Ureter (tissue), 1 donor: ENCODE measurements at places on chromosomes 1 and 21. TPM values are rescaled to one million over a fixed set of nuclear protein-coding genes. Genes with fewer than 3 reads are reported as not detected.

ACKR1 gene
- 164 TPM for total RNA-seq

HES3 gene
- total RNA-seq = not detected

GRCh38 chr21:46110499-46111192 lies 12.7 kb downstream of the COL6A2 start:
- peak; percentile 68 for DNase-seq

DNA sequence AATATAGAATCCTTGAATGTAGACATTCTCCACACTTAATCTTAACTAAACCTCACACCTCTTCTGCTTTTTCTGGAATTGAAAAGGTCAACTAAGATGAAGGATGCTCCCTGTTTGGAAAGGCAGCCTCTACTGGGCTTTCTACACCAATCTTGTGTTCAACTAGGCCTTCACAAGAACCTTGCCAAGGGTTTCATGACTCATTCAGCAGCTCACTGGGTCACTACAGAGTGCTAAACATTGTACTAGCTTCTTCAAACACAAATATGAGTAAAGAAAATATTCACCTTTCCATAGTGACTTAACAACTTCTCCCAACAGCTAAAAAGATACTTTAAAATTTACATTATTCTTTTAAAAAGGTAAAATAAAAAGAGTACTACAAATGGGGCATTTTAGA lies 135.3 kb upstream of the PRMT6 start:
- DNase-seq = no peak

GRCh38 chr1:40023379-40023944 lies 17.1 kb upstream of the CAP1 start:
- DNase-seq = no peak
